Activated naive CD8-positive, alpha-beta T cell treated with anti-CD3 and anti-CD28 coated beads, Interleukin-2, amount 10 ng/mL, durations not matched to agents 7 days and 5 days (primary cell): ENCODE measurements at places on chromosomes 4 and X.

DNA sequence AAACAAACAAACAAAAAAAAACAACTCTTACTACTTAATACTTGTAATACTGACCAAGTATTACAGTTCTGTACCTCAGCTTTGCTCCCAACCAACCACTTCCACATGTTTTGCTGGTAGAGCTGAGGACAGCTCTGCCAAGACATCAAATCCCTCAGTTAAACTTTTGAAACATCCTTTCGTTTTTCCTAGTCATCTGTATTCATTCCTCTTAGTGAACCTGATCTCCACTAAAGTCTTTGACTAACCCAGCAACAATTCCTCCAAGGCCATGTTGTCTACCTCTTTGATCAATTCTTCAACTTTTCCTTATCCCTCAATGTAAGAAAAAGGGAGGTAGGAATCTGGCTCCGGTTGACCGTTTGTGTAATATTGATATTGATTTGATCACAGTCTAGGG is 247.5 kb downstream of the ARHGAP24 start:
- DNase-seq, result no peak

GRCh38 chr4:95014068-95014467 is 256.3 kb downstream of the BMPR1B start:
- no peak for DNase-seq

DNA sequence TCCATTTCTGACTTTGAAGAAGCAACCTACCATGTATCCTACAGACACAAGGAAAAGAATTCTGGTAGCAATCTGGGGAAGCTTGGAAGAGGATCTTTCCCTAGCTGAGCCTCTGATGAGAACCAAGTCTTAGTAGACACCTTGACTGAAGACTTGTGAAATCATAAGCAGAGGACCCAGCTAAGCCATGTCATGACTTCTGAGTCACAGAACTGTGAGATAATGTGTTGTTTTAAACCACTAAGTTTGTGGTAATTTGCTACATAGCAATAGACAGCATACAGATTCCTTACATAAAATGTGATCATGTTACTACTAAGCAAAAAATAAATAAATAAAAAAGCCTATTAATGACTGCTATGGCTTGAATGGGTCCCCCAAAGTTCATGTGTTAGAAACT is 71.3 kb upstream of the ANKRD50 start:
- no peak for DNase-seq

GRCh38 chrX:113124693-113125092 is 284.1 kb upstream of the AMOT start:
- no peak for DNase-seq

DNA sequence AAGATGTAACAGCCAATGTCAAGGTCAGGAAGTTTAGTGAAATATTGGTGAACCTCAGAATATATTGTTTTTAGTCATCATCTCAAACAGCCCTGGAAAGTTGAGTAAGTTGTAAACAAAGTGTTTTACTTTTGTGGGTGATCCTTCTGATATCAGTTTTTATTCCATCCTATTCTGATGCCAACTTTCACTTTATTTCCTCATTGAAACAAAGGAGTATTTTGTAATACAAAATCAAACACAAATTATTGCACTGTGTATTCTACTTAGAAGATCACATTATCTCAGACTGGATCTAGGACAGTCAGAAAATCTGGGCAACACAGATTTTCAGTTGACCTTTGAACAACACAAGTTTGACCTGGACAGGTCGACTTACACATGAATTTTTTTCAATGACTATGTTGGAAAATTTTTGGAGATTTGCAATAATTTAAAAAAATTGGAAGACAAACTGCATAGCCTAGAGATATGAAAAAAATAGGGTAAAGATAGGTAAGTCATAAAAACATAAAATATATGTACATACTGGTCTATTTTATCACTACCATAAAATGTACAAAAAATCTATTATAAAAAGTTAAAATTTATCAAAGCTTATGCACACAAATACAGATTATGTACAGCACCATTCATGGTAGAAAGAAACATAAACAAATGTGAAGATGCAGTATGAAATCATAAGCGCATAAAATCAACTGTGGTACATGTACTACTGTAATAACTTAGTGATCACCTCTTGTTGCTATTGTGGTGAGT is 709.1 kb upstream of the FAM241A start:
- no peak for DNase-seq

- no peak for DNase-seq
These were observed 51.4 kb upstream of the GUCY1A1 start for GRCh38 chr4:155615081-155615887.

DNA sequence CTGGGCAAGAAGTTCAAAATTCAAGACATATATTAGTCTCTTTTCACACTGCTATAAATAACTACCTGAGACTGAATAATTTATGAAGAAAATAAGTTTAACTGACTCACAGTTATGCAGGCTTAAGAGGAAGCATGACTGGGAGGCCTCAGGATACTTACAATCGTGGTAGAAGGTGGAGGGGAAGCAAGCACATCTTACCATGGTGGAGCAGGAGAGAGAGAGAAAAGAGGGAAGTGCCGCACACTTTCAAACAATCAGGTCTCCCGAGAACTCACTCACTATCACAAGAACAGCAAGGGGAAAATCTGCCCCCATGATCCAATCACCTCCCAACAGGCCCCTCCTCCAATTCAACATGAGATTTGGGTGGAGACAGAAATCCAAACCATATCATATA is 273.3 kb upstream of the RASGEF1B start:
- DNase-seq, result no peak
